Liver (tissue), 10 donors: ENCODE measurements at places on chromosomes 7 and 10. TPM values are rescaled to one million over a fixed set of nuclear protein-coding genes. Genes with fewer than 3 reads are reported as not detected.

DNA sequence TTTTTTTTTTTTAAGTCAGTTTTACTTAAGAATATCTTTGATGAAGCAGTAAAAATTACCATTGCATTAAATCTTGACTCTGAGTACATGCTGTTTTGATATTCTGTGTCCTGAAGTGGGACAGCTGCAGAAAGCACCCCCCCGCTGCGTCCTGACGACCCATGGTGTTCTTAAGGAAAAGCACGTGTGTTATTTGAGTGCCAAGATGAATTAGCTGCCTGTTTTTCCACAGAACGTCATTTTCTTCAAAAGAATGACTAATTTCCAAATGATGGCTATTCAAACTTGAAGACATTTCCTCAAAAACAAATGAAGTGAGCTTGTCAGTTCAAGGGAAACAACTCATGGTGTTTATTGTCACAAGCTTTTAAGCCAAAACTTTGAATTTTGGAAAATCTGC is 45.9 kb downstream of the CREM start:
- H3K36me3 ChIP-seq, result no peaks in the 10 kb centered on the region
- no peaks in the 10 kb centered on the region for H3K27me3 ChIP-seq
- H3K4me1 ChIP-seq, result no peaks in the 10 kb centered on the region
- no peak overlapping the region for H3K4me3 ChIP-seq
- no peak for DNase-seq

- H3K27ac ChIP-seq, result no peak overlapping the region
- H3K27me3 ChIP-seq, result no peaks in the 10 kb centered on the region
- DNase-seq, result no peak
Measured at GRCh38 chr10:32142646-32143045, 86.4 kb upstream of the KIF5B start.

DNA sequence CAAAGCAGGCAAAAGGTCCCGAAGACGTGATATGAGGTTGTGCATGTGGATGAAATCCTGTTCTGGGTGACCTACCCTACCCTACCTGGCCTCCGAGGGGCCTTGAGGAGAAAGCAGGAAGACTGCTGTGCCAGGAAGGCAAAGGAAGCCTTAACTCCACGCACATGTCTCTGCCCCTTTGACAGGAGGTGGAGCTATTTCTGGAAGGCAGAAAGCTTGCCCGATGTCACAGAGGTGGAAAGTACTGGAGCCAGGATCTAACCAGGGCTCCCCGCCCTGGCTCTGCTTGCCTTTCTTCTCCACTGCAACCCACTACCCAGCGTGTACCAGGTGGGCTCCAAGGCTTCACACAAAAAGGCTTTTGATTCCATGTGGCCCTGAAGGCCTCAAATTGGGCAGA is 66.4 kb upstream of the DDC start:
- H3K27me3 ChIP-seq, result no peaks in the 10 kb centered on the region
- H3K27ac ChIP-seq, result no peak overlapping the region
- H3K36me3 ChIP-seq, result peaks cover 2% of the 10 kb centered on the region
- H3K4me1 ChIP-seq, result peaks cover 19% of the 10 kb centered on the region
- no peak for DNase-seq
- no peak overlapping the region for H3K4me3 ChIP-seq

DNA sequence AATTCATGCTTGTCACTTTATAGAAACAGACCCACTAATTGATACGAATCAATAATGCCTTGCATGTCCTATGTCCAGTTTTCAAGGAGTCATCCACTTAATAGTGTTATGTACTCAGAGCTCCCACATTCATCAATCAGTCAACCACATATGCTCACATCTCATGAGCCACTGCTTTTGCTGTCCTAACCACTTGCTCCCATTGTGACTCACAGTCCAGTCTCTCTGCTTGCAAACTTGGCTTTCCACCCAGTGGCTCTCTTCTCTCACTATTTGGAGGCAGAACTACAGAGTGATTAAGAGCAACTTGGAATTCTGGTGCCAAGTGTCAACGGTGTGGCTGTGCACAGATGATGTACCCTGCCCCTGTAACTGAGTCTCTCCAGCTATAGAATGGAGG is 166.0 kb downstream of the SNX13 start:
- H3K4me1 ChIP-seq, result no peaks in the 10 kb centered on the region
- H3K27me3 ChIP-seq, result no peaks in the 10 kb centered on the region
- DNase-seq, result no peak
- H3K27ac ChIP-seq, result no peak overlapping the region

DNA sequence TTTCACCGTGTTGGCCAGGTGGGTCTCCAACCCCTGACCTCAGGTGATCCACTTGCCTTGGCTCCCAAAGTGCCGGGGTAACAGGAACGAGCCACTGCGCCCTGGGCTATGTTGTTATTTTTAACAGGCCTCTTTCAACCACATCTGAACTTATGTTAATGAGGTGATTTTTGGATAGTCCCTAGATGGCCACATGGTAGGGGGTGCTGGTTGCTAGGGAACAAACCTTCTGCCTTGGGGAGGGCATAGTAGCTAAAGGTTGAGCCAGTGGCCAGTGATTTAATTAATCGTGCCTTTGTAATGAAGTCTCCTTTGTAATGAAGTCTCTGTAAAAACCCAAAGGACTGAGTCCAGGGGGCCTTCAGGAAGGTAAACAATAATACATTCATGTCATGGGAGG is 9.1 kb downstream of the COMTD1 start:
- no peak overlapping the region for H3K27ac ChIP-seq
- no peak overlapping the region for H3K4me3 ChIP-seq
- H3K27me3 ChIP-seq, result no peaks in the 10 kb centered on the region
- no peak for DNase-seq

DNA sequence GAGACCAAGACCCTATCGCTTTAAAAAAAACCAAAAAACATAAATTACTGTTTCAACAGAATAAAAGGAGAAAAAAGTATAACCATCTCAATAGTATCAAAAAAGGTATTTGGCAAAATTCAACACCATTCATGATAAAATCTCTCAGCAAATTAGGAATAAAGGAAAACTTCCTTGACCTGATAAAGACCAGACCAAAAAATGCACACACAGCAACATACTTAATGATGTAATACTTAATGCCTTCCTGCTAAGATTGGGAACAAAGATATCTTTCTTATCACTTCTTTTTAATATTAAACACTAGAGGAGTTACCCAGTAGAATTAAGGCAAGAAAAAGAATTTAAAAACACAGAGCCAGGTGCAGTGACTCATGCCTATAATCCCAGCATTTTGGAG is 79.3 kb downstream of the CNOT4 start:
- no peak overlapping the region for H3K4me3 ChIP-seq
- no peaks in the 10 kb centered on the region for H3K27me3 ChIP-seq
- no peaks in the 10 kb centered on the region for H3K4me1 ChIP-seq
- no peaks in the 10 kb centered on the region for H3K36me3 ChIP-seq

Gene FOXK1
- total RNA-seq, result 7.5 TPM

Gene RPP38
- total RNA-seq, result 7.2 TPM

Gene FERD3L
- total RNA-seq, result not detected

Gene MAT1A
- 662 TPM for total RNA-seq
